Ascending aorta (tissue), 2 donors: ENCODE measurements at places on chromosomes 1 and 21.

- no peaks in the 10 kb centered on the region for H3K27me3 ChIP-seq
- peak overlapping the region; percentile 93 for H3K27ac ChIP-seq
- DNase-seq: no peak
- H3K4me1 ChIP-seq: peaks cover 13% of the 10 kb centered on the region
Measured at GRCh38 chr1:31943546-31944184, 5.5 kb upstream of the PTP4A2 start.

- no peak overlapping the region for H3K27ac ChIP-seq
- no peaks in the 10 kb centered on the region for H3K36me3 ChIP-seq
- no peaks in the 10 kb centered on the region for H3K27me3 ChIP-seq
- no peak overlapping the region for H3K4me3 ChIP-seq
Measured at GRCh38 chr1:11345971-11346715, 73.1 kb downstream of the UBIAD1 start.

- H3K27ac ChIP-seq: no peak overlapping the region
- H3K4me1 ChIP-seq: no peaks in the 10 kb centered on the region
- DNase-seq: no peak
- H3K36me3 ChIP-seq: no peaks in the 10 kb centered on the region
- H3K27me3 ChIP-seq: no peaks in the 10 kb centered on the region
- H3K4me3 ChIP-seq: no peak overlapping the region
Measured at GRCh38 chr1:198047913-198048312, 108.9 kb upstream of the NEK7 start.

GRCh38 chr1:159653201-159653600 is 61.2 kb downstream of the CRP start:
- no peak overlapping the region for H3K27ac ChIP-seq
- H3K4me3 ChIP-seq: no peak overlapping the region
- no peaks in the 10 kb centered on the region for H3K36me3 ChIP-seq
- no peak for DNase-seq
- no peaks in the 10 kb centered on the region for H3K27me3 ChIP-seq

- peak overlapping the region; percentile 42 for H3K27ac ChIP-seq
- H3K4me3 ChIP-seq: no peak overlapping the region
- no peaks in the 10 kb centered on the region for H3K27me3 ChIP-seq
- H3K4me1 ChIP-seq: no peaks in the 10 kb centered on the region
Measured at GRCh38 chr1:43835082-43836021, 98.2 kb upstream of the ARTN start.
